ENCODE measurements at places on chromosomes 2 and 18.

GRCh38 chr2:241051578-241052487, 50.3 kb downstream of the MTERF4 start:
- DNase-seq = no peak

DNA sequence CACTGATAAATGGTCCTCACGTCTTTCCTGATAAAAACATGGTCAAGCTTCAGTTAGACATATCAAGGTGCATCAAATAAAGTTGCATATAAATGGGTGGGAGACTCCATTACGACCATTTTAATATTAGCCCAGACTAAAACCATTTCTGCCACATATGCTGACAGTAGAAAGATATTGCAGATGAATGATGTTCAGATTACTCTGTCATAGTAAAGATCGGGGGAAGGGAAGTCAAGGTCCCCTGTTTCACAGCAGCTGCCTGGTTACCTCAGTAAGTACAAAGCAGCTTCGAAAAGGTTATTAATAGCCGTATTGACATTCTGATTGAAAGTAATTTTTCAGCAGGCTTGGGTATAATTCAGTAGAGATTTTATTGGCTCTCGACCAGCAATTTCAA, 927.7 kb upstream of the CDH2 start:
- no peak for DNase-seq

- no peak for DNase-seq
Measured at GRCh38 chr18:1308686-1309085, 404.0 kb downstream of the ADCYAP1 start.

DNA sequence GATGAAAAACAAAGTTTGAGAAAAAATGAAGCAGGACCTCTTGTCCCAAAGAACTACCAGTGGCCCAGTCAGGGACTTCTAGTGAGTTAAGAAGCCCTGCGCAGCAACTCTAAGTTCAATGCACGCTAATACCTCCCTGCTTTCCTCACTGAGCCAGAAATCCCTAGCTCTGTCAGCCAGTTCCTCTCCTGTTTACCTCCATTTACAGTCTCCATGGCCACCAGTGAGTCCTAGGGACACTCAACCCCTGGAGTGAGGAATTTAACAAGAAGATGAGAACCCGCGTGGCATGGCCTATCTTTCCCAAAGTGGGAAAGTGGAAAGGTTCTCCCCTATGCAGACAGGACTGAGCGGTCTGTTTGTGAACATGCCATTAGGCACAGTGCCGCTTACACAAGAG, 31.0 kb downstream of the MRPL33 start:
- DNase-seq = no peak

GRCh38 chr2:158649846-158650245, 145.3 kb upstream of the DAPL1 start:
- DNase-seq = no peak

DNA sequence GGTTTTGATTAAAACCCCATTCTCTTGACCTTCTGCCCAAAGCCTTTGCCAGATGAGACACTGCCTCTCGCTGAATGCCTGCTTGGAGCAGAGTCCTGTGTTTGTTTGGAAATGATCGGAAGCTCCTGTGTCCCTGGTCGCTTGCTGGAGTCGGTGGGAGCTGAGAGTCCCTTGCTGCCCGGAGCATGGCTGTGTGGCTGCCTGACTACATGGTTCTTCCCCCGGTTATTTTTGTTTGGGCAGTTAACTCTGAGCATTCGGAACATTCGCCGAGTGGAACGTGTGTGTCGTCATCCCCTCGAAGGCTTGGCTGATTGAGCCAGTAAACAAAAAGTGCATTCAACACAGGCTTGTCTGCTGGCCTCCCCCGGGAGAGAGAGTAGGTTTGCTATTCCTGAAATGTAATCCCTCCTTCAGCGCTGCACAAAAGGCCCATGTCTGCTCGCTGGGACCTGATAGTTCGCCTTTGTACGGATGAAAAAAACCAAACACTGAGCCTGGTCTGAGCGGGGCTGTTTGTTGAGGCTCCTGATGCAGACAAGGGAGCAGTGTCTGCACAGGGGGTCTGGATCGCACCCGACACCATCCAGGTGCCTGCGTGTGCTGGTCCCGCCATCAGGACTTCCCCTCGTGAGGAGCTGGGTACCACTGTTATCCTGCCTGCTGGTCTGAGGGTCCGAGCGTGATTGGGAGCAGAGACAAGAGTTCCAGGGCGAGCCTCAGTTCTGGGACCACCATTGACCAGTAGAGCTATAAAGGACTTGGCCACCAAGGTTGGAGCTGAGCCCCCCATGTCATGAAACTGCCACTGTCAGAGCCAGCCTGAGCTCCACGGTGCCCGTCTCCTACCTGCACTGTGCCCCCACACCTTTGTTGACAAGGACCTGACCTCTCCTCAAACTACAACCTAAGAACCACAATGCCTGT, 83.8 kb downstream of the AGAP1 start:
- DNase-seq = no peak

- no peak for DNase-seq
Measured at GRCh38 chr2:235979753-235980435, 188.3 kb downstream of the GBX2 start.

- DNase-seq = no peak
Measured at GRCh38 chr2:150387586-150388288, 99.7 kb downstream of the RND3 start.

GRCh38 chr2:217058791-217059755, 199.2 kb upstream of the TNP1 start:
- DNase-seq = no peak

- no peak for DNase-seq
Measured at GRCh38 chr2:27370816-27371620, 602 bp downstream of the SNX17 start.

DNA sequence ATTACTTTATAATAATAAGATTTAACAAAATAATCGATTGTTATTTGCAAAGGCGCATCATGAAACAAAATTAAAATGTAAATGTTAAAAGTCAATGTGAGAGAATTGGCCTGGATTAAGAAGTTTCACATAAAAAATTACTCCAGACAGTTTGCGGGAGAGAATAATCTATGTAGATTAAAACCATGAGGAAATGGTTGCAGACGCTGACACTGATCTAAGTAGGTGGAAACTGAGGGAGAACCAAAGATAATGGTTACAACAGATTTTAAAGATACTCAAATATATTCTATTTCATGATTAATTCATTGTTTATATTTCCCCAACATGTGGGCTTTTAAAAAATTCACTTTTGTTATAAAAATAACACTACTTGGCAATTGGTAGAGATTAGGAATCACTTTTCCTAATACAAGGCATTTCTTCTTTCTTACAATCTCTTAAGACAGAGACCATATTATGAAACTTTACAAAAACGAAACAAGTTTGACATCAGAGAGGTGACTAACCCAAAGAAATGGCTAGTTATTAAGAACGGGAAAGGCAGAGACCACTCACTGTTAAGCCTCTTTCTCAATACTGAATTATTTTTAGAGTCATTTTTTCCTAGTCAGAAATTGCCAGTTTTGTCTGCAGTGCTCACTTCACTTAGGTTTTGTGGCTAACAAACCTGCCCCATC, 1.6 kb downstream of the KANSL1L start:
- peak; percentile 34 for DNase-seq

DNA sequence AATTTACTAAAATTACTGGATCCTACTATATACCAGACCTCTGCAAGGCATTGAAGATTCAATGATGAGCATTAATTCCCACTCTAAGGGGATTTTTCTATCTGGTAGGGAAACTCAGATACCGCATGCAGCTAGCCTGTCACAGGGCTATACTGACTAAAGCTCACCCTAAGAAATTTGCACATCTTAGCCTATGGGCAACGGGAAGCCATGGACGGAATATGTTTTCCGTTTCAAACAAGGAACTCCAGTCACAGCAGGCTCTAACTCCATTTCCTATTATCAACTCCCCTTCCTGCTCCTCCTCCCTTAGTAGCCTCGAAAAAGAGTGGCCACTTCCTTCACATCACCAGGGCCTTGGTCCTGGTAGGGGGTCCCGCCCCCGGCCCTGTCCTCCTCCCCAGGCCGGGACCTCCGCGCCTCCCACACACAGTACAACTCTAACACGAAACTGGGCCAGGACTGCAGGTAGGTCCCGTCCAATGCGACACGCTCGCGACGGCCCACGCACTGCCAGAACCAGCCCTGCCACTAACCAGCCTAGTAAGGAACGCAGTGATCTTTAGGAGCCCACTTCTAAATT, 659 bp upstream of the COX5B start:
- no peak for DNase-seq
